ENCODE measurements at places on chromosomes 4 and X.

GRCh38 chr4:48636911-48637310 is 143.2 kb downstream of the FRYL start:
- no peak for DNase-seq

DNA sequence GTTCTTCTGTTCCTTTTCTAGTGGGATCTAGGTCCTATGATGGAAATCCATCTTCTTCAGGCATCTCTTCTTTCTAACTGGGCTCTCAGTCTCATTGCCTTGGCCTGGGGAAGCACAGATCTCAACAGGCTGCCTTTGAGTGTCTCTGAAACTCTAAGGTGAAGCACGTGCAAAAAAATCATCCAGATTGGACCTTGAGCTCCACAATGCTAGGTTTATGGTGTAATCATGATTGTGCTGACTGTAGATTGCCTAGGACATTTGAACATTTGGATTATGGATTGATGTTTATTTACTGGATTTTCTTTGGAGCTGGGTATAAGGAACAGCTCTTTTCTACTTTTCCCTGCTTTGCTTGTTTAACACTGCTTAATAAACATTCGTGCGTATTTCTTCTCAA is 191.5 kb upstream of the NR3C2 start:
- DNase-seq: no peak

DNA sequence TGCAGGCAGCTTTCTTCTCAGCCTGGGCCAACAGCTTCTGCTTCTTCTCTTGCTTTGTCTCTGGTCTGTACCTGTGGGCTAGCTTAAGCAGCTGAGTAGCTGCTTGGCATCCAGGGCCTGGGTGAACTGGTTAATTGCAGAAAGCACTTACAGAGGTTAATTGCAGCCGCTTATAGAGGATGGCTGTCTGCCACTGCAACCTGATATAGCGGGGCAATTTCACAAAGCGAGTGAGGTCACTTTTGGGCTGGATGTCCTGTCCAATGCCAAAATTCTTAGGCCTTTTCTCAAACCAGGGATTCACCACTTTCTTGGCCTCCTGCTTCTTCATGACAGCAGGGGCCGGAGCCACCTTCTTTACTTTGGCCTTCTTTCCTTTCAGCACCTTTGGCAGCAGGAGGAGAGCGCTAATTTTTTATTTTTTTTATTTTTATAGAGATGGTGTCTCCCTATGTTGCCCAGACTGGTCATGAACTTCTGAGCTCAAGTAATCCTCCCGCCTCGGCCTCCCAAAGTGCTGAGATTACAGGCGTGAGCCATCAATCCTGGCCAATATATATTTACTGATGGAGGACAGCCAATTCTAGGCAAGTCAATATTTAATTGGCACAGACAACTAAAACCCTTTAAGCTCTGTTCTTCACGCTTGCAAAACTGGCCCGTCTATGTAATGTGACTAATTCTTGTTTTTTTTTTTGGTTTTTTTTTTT is 61.0 kb downstream of the ENOPH1 start:
- DNase-seq: no peak

DNA sequence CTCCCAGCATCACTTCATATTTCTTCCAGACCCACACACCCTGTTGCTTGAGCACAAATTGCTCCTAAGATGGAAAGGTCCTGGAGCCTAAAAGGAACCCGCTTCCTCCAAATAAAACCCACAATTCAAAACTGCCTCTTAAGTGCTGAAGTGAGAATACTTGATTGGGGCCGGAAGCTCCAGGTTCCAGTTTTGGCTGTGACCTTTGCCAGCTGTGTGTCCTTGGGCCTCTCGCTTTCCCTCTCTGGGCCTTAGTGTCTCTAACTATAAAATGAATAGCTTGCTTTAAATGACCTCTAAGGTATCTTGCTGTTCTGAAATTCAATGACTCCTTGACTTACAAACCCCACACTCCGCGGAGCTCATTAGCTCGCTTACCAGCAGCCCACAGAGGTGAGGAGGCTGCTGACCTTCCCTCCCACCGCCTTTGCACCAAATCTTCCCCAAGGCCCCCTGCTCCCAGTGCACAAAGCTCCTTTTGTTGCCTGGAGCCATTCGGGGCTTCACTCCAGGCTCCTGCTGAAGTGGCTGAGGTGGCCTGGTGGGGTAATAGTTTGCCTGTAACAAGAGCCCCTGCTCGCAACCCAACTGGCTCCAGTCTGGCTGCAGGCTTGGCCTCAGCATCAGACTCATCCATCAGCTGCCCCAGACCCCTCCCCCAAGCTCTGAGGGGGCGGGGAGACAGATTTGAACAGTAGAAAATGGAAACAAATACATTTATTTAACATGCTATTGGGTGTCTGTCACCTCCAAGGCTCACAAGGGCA is 21.8 kb downstream of the STARD8 start:
- no peak for DNase-seq

All from fibroblast of skin of back (primary cell).